ENCODE measurements at places on chromosomes 7 and 10. TPM values are rescaled to one million over a fixed set of nuclear protein-coding genes. Genes with fewer than 3 reads are reported as not detected.

Gene SSC4D
- total RNA-seq, result 1.3 TPM

Gene LRIT1
- not detected for total RNA-seq

Gene TUBB8
- not detected for total RNA-seq

Gene GHRHR
- not detected for total RNA-seq

Gene WIPF3
- total RNA-seq, result 0.53 TPM

Gene FAM25C
- 4.7 TPM for total RNA-seq

Measured in A549 treated with CpdA at 1 μM for 4 hours (cell line).